ENCODE measurements at places on chromosomes 12 and 14.

GRCh38 chr12:12663644-12664294, 32.2 kb downstream of the GPR19 start:
- DNase-seq = no peak

GRCh38 chr14:104096318-104096717, 10.8 kb downstream of the ASPG start:
- no peak for DNase-seq

DNA sequence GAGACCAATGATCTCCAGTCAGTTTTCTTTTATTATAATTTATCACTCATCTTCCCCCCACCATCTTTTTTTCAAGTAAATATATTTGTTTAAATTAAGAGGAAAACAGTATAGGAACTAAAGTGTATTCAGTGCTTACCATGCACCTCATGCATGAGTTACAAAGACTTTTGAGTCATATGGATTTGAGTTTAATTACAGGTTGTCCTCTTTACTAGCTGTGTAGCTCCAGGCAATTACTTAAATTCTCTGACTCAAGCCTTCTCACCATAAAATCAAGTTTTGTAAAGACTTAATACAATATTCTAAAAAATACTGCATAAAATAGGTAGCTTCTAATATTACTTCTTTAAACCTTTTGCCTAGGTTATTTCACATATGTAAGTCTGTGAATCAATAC, 251.3 kb downstream of the SLC16A7 start:
- no peak for DNase-seq

DNA sequence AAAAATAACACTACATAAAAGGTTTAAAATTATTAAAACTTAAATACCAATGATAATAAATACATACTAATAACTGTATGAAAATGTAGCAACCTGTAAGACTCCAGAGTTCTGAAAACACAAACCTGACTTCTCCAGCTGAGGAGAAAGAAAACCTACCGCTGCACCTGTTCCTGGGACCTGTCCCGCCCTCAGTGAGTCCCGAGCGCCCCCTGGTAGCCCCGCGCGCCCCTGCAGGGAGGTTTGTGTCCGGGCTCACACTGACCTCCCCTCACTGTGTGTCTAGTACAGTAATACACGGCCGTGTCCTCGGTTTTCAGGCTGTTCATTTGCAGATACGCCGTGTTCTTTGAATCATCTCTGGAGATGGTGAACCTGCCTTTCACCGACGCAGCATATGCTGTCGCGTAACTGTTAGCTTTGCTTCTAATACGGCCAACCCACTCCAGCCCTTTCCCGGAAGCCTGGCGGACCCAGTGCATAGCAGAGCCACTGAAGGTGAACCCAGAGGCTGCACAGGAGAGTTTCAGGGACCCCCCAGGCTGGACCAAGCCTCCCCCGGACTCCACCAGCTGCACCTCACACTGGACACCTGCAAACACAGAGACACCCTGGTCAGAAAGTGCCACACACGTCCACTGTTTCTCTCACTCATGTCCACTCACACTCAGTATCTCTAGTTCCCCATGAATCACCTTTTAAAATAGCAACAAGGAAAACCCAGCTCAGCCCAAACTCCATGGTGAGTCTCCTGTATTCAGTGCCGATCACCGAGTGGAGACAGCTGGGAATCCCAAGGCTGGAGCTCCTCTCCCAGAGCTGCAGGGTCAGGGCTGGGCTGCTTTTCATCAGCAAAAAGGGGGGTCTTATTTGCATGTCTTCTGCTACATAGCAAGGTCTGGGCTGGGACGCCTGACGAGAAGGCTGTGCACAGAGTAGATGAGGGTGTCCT, 1276.3 kb downstream of the TMEM121 start:
- no peak for DNase-seq

DNA sequence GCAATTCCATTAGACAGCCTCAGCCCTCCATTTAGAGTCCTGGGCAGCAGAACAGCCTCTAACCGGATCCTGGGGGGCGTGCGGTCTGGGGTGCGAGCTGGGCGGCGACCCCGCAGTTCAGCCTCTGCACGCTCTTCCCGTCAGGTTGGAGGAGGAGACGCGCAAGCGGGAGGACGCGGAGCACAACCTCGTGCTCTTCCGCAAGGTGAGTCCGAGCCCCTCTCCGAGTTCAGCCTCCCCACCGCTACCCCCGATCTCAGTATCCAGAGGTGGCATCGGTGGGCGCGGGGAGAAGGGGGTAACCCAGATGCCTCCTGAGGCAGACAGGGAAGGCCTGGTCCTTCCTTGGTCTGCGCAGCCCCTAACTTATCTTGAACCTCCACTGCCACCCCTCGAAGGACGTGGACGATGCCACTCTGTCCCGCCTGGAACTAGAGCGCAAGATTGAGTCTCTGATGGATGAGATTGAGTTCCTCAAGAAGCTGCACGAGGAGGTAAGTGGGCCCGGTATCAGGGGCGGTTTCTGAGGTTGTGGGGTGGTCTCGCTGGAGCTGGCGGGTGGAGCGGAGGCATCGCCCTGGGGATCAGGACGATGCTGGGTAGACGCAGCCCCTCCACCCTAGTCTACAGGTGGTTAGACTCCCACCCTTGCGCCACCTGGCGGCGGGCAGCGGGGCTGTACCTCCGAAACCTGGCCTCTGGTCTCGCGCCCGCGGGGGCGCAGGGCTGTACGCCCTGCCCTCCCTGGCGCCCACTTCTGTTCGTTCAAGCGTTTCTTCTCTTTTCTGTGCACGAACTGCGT, 1.3 kb downstream of the PRPH start:
- DNase-seq = no peak

- DNase-seq = no peak
Measured at GRCh38 chr12:129109174-129110001, 256.1 kb downstream of the GLT1D1 start.
